Activated naive CD8-positive, alpha-beta T cell treated with anti-CD3 and anti-CD28 coated beads, Interleukin-2, amount 50 U/mL, for 16 hours (primary cell): ENCODE measurements at places on chromosomes 1 and 21.

DNA sequence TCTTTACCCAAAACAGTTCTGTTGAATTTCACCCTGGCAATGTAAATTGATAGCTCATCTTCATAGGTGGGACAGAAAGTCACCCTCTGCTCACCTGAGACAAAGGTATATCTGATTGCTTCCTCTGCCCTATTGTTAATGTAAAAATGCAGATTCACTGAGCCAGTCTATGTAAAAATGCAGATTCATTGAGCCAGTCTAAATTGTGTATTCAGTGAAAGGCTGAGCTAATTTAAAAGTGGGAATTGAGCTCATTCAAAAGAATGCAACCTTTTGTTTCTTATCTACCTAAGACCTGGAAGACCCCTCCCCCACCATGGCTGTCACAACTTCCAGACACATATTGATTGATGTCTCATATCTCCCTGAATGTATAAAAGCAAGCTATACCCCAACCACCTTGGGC, 4.8 kb upstream of the MYSM1 start:
- no peak for DNase-seq

- DNase-seq = no peak
Measured at GRCh38 chr1:53896635-53897229, 2.7 kb downstream of the DIO1 start.

DNA sequence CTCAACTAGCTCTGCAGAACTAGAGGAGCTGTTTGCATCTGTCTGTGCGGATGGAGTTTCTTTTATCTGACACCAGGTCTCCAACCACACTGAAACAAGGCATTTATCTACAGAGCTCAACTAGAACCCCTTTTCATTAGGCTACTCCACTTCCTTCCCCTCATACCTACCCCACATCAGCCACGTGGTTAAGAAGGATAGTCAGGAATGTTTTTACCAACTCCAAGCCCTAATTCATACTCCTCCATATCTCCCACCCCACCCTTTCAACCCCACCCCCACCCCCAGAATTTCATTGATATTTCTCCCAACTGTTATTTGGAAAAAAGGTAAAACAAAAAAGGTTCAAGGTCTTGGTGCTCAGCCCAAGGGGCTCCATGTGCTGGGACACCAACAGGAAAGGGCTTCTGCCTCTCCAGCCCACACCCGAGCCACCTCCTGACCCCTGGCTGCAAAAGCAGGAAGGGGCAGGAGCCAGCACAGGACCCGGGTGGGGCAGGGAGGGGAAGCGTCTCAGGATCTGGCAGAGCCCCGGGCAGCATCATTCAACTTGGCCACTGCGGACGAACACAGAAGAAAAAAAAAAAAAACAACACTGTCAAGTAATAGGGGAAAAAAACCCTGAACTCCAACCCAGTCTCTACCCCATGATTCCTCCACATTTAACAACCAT, 7.0 kb downstream of the ENSA start:
- DNase-seq = no peak

GRCh38 chr1:42177541-42177981, 13.0 kb upstream of the GUCA2A start:
- no peak for DNase-seq
